Stromal cell of bone marrow (primary cell): ENCODE measurements at places on chromosomes 4 and X.
A peak's percentile ranks its signal among the peaks of the same experiment; 100 is the strongest.

DNA sequence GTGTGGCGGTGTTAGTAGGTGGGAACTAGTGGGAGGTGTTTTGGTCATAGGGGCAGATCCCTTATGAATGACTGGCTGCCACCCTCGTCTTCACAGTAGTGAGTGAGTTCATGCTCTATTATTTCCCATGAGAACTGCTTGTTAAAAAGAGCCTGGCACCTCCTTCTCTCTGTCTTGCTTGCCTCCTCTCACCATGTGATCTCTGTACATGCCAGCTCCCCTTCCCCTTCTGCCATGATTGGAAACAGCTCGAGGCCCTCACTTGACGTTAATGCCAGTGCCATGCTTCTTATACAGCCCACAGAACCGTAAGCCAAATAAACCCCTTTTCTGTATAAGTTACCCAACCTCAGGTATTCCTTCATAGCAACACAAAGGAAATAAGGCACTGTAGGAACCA, 21.7 kb downstream of the PNMA6F start:
- no peak for DNase-seq

GRCh38 chrX:125826774-125827451, 339.2 kb downstream of the DCAF12L2 start:
- no peak for DNase-seq

DNA sequence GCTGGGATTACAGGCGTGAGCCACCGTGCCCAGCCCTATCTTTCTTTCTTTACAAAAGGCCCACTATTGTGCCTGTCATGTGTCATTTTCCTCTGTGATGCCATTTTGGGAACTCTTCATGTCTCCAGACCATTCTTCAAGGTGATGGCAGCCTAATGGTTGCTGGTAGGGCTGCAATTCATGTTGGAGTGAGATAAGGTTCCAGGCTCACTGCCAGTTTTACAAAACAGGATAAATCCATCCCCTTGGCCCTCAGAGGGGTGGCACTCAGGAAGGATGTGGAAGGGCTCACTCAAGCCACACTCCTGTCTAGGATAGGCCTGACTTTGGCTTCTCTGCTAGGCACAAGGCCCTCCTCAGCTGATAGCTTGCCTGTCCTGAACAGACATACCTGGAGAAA, 3.8 kb downstream of the TCEAL9 start:
- no peak for DNase-seq

DNA sequence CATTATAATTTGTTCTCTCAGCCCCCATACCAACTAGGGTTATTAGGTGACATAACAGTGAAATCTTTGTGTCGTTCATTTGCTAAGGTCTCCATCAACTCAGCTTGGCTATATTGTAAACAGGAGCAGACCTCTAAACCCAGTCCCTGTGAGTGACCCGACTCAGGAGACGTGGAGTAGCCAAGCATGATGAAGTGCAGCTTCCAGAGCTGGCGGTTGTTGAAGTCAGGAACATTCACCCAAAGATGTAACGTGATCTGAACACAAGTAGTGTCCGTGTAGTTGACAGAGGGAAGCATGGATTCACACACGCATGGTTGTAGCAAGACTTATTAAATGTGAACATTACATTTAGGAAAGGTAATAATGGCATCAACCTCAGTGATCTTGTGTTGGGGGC, 102.3 kb downstream of the FAM193A start:
- DNase-seq = no peak

- peak; percentile 38 for DNase-seq
Measured at GRCh38 chr4:33780952-33781791, 2463.1 kb downstream of the ARAP2 start.

DNA sequence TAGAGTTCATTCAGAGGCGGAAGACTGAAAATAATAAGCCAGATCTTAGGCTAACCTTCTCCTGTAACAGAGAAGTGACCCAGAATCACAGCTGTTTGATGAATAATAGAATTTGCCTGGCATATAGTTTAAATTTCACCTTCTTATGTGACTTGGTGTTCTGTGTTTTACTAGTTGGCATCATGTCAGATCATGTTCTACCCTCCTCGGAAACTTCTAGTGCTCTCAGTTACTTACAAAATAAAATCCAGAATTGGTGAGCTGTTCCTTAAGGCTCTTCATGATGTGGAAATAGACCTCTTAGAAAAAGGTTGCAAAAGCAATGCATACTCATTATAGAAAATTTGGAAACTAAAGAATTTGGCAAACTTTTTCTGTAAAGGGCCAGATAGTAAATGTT, 31.1 kb downstream of the TMEM164 start:
- DNase-seq = no peak

GRCh38 chrX:120566817-120567216, 6.1 kb upstream of the CUL4B start:
- DNase-seq = no peak

DNA sequence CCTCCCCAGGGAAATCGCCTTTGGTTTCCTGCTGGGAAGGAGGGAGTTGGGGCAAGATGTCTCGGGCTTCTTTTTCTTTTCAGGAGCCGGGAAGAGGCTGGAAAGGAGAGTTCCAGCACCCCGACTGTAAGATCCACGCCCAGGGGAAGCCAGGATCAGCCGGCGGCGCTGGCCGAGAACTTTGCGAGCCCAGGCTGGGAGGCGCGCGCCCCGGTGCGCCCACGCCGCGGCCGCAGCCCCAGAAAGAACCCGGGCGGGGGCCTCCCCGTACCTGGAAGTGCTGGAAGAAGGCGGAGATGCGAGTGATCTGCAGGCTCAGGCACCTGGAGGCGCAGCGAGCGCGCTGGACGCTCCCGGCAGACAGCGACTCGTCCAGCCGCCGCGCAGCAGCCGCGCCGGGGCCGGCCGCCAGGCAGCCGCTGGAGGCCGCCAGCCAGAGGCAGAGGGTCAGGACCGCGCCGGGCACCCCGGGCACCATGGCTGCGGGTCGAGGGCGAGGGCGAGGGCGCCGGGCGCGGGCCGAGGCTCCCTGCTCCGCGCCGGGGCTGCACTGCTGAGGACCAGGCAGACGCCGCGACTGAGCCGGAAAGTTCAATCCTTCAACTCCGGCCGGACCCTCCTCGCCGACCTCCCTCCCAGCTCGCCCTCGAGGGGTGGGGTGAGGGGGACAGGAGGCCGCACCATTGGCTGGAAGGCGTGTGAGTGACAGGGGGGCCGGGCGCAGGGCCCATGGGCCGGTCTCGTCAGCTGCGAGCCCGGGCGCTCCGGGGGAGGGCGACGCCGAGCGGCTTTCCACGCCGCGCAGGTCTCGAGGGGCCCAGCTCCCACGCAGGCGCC, at the start of gene ANOS1:
TSS of gene ANOS1 (minus strand) at position 579 of the 837 bp plus-strand sequence. CDS start at position 478, 101 bp downstream.
- DNase-seq = no peak
